ENCODE measurements at places on chromosomes 2 and 18.

DNA sequence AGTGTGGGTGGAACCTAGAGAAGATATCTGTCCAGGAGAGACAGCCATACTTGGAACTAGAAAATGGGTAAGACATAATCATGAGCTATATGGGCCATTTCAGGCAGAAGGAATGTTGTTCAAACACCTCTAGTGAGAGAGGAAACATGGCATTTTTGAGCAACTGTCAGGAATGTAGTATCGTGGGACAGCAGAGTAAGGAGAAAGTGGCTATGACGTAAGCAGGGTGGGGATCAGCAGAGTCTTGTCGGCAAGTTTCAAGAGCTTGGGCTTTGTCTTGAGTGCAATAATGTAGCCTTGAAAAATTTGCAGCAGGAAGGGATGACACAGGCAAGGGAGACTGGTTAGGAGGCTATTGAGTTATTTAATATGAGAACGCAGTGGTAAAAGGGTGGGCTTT is 20.4 kb downstream of the SERPINB7 start:
- no peak for DNase-seq

DNA sequence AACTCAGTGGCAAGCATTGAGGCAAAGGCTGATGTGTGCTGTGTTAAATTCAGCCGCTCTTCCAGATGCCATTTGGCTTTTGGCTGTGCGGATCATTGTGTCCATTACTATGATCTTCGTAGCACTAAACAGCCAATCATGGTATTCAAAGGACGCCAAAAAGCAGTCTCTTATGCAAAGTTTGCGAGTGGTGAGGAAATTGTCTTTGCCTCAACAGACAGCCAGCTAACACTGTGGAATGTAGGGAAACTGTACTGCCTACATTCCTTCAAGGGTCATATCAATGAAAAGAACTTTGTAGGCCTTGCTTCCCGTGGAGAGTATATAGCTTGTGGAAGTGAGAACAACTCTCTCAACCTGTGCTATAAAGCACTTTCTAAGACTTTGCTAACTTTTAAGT is 195.5 kb upstream of the RAB12 start:
- no peak for DNase-seq

- no peak for DNase-seq
Measured at GRCh38 chr2:28134857-28135256, 244.3 kb downstream of the BABAM2 start.

- DNase-seq, result no peak
Measured at GRCh38 chr2:45218931-45219339, 209.7 kb upstream of the SIX2 start.

DNA sequence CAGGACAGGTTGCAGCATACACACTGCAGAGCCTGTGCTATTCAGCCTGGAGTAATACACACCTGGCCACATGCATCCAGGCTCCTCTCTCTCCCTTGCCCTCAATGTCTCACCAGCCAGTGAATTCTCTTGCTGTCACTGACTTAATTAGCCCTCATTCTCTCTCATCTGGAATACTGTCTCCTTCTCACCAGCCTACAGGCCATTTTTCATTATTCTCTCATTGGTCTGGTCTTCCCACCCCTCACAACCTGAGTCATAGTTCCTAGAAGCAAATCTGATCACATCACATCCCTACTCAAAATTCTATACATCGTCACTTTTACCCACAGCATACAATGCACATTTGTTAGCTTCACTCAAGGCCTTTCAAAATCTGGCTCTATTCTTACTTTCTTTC is 333.1 kb downstream of the PIK3C3 start:
- no peak for DNase-seq

GRCh38 chr2:177029901-177030300 is 182.7 kb upstream of the HNRNPA3 start:
- DNase-seq, result no peak

- no peak for DNase-seq
Measured at GRCh38 chr2:98457045-98457696, 12.5 kb downstream of the INPP4A start.

DNA sequence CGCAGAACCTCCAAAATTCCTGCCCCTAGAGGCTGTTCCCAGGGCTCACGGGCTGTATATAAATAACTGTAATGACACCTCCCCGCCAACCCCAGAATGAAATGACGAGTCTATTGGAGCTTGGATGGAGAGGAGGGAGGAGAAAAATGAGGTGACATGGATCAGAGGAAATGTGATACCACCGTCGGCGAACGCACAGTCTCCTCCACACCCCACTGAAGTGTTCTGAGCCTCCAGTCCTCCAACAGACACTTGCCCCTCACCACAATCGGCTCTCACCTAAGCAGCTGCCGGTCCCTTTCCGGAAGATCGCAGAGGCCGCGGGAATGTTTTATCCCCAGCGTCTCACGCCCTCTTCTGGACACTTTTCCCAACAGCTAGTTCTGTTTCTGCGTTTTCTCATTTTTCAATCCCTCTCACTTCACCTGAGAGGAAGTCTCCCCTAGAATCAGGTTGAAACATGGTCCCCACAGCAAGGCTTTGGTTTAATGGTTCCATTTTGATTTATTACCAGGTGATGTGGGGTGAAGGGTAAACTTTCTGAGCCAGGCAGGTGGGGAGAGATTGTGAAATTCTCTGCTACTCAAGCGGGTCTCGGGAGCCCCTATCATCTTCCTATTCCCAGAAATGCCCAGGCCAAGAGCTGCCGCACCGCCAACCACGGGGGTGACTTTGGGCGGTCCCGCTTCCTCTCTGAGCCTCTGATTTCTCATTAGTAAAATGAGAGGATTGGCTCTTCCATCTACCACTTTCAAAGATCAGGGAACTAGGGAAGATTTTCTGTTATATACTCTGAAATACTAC is 9.1 kb upstream of the MYO5B start:
- DNase-seq, result no peak

- DNase-seq, result no peak
Measured at GRCh38 chr2:62698653-62699052, 6.9 kb upstream of the EHBP1 start.

DNA sequence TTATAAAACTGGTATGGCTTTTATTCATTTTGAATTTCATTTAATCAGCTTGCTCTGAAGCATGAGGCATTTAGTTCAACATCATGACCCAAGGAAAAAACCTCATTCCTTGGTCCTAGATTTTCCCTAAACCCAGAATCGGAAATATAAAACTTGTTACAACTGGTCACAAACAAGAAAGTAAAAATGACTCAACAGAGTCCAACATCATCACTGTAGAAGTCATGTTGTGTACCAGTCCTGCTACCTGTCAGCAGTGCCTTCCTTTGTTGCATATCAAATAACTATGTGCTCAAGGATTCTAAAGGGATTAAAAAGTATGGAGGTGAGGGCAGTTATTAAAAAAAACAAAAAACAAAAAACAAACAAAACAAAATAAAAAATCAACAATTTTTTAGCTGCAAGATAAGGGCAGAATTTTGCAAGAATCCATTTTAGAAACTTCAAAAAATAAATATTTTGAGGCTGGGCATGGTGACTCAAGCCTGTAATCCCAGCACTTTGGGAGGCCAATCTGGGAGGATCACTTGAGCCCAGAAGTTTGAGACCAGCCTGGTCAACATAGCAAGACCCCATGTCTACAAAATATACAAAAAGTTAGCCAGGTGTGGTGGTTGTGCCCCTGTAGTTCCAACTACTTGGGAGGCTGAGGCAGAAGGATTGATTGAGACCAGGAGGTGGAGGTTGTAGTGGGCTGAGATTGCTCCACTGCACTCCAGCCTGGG is 18.4 kb downstream of the NCKAP1 start:
- DNase-seq, result no peak

GRCh38 chr2:234677758-234678538 is 181.1 kb upstream of the ARL4C start:
- no peak for DNase-seq

DNA sequence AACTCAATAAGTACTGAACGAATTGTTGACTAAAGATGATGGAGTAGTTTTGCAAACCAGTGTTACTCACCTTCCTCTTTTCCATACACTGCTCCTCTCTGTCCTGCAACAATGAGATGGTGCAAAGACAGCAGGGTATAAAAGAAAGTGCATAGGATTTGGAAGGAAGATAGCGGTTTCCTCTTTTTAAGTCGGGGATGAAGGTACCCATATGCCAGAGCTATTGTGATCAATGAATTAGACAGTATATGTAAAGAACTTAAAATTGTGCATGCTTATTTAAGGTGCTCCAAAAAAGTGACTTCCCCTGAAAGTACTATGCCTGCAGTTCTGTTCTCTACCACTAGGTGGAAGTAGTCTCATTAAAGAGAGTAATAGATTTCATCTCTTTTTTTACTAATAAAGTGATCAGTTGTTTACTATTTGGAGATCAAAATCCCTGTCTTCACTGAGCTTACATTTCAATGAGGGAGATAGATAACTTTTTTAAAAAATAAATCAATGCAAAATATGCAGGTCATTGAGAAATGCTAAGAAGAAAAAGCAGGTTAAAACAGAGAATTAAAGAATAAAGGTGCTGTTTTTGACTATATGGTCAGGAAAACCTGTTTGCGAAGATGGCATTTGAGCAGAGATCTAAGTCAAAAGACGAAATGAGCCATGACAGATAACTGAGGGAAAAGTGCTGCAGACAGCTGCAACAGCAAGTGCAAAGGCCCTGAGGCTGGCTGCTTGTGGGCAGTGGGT is 339.7 kb upstream of the SLC14A2 start:
- DNase-seq, result no peak

DNA sequence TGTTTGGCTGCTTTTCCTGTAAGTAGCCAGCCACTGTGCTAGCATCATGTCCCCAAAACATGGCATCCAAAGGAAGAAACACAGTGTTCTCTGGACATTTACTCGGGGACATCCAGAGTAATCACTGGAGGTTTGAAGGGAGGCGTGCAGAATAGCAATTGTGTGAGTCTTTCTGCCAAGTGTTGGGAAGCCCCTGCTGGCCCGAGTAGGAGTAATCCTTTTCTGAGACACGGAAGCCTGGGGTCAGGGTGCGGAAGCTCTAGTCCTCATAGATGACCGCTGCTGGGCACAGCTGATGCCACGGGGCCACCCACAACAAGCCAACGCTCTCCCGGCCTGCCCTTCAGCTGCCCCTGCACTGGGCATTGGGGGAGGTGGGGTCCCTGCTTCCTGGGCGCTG is 24.8 kb upstream of the HDAC4 start:
- no peak for DNase-seq

DNA sequence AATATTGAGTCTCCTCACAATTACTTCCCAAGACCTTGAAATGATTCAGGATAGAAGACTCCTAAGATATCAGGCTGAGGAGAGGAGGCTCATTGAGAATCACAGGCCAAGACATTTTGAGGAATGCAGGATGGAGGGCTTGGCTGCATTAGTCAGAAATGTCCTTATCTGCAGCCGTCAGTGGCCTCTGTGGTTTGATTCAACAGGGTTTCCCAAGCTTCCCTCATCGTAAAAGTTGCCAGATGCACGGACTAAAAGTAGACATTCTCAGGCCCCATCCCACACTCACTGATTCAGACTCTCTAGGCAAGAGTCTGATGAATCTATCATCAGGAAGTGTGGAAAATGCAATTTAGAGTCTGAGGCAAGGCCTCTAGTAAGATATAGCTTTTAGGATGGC is 34.0 kb upstream of the TMEM178A start:
- DNase-seq, result no peak

GRCh38 chr2:11264007-11264406 is 80.4 kb downstream of the ROCK2 start:
- DNase-seq, result no peak

DNA sequence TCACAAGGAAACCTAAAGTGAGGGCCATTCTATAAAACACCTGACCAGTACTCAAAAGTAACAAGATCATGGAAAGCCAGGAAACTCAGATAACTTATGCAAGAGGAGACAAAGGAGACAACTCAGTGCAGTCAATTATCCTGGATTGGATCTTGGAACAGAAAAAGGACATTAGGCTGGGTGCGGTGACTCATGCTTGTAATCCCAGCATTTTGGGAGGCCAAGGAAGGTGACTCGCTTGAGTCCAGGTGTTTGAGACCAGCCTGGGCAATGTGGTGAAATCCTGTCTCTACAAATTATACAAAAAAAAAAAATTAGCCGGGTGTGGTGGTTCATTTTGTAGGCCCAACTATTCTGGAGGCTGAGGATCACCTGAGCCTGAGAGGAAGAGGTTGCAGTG is 424.5 kb upstream of the SPRED2 start:
- no peak for DNase-seq

GRCh38 chr2:70659551-70659950 is 105.9 kb upstream of the TGFA start:
- DNase-seq, result peak; percentile 46

DNA sequence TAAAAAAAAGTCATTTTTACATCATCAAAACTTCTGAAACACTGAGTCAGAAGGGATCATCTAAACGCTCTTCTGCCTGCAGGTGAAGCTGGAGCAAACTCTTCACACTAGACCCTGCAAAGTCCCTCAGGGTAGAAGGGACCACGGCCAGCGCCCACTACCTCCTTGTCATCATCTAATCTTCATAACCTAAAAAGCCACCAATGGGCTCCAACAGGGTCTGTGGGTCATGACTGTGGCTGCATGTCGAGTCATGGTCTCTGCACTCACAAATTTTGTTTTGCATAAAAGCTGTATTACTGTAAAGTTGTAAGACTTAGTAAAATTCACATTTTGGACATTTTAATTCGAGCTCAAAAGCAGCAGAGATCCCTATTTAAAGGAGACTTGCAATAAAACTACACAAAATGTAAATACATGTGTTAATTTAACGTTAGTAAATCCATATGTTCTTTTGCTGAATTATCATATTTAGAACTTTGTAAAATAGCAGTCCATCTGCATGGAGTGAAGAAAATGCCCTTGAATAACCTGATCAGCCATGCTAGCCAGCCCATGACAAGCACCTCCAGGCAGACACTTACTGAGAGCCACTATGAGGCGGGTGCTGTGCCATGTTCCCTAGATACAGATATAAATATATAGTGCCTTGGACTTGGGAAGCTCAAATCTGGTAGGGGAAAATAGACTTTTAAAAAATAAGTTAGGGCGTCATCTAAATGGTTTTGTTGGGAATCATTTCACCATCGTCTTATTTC is 437.2 kb upstream of the LYPD1 start:
- no peak for DNase-seq

- no peak for DNase-seq
Measured at GRCh38 chr2:205066081-205066480, 520.8 kb downstream of the PARD3B start.

- DNase-seq, result no peak
Measured at GRCh38 chr2:29065068-29065811, 9.1 kb downstream of the PCARE start.

DNA sequence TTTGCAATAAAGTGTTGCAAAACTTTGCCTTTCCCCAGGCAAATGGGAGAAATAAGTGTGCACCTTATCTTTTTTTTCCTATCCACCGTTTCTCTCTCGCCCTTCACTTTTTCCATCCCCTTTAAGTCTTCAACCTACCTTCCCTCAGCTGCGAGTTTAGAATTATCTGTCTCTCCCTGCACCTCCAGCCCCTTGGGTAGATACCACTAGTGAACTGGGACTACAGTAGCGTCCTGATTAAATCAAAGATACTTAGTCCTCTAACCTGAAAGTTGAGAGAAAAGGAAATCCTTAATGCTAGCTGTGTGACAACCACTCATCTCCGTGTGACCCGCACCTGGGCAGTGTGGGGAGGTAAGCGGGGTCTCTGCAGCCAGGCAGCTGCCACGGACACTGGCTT is 16.1 kb upstream of the PPP4R1 start:
- no peak for DNase-seq

- no peak for DNase-seq
Measured at GRCh38 chr2:33166287-33166881, 219.6 kb downstream of the LTBP1 start.
